Spleen (tissue), 13 donors: ENCODE measurements at places on chromosomes 3 and 15. TPM values are rescaled to one million over a fixed set of nuclear protein-coding genes. Genes with fewer than 3 reads are reported as not detected.

The C15orf40 gene
- polyA plus RNA-seq = 26.3 TPM

The HMCES gene
- polyA plus RNA-seq = 60.7 TPM

The NR2F2 gene
- polyA plus RNA-seq = 23.7 TPM

The SYNPR gene
- polyA plus RNA-seq = not detected

The TF gene
- 81.8 TPM for polyA plus RNA-seq
